CD8-positive, alpha-beta memory T cell (primary cell): ENCODE measurements at places on chromosomes 3 and 15. TPM values are rescaled to one million over a fixed set of nuclear protein-coding genes. Genes with fewer than 3 reads are reported as not detected.

The EXD1 gene
- total RNA-seq: not detected

DNA sequence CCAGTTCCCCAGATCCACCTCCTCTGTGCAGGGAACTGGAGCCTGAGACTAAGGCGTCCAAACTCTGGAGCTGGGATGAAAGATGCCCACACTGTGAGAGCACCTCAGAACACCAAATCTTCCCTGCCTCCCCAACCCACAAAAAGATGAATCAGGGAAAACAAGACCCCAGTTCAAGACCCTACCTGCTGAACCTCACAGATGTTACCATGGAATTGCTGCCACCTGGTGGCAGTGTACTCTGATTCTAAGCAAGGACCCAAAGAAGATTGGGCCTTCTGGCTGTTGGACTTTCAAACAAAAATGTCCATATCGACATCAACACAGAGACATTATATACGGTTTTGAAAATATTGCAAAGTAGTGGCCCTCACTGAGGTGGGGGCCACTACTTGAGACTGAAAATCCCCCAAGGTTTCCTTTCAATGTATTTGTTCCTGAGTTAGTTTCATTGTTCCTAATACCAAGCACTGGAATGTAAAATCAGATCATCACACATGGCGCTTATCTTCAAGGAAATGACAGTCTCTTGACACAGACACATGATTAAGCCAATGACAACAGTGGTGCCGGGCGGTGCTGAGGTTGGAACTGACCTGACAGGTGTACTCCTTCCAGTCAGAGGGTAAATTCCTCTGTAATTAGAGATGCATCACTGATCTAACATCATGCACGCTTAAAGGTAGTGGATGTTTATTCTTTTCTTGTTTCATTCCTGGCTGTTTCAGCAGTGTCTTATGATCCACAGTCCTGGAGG, 67.6 kb downstream of the SLC6A11 start:
- no peaks in the 10 kb centered on the region for H3K36me3 ChIP-seq
- H3K4me3 ChIP-seq: no peak overlapping the region
- H3K4me1 ChIP-seq: no peaks in the 10 kb centered on the region
- H3K27ac ChIP-seq: no peak overlapping the region

- no peaks in the 10 kb centered on the region for H3K27me3 ChIP-seq
- no peaks in the 10 kb centered on the region for H3K4me1 ChIP-seq
- H3K27ac ChIP-seq: no peak overlapping the region
- H3K4me3 ChIP-seq: no peak overlapping the region
- no peak for DNase-seq
Measured at GRCh38 chr15:48653216-48653615, 7.7 kb upstream of the FBN1 start.

- no peaks in the 10 kb centered on the region for H3K4me1 ChIP-seq
- DNase-seq: no peak
- no peak overlapping the region for H3K4me3 ChIP-seq
Measured at GRCh38 chr3:102006812-102007485, 157.6 kb downstream of the NFKBIZ start.

GRCh38 chr15:65302061-65302460, 2.4 kb upstream of the RNU5B-1 start:
- no peak for DNase-seq
- no peak overlapping the region for H3K4me3 ChIP-seq
- no peak overlapping the region for H3K27ac ChIP-seq
- no peaks in the 10 kb centered on the region for H3K36me3 ChIP-seq
- H3K4me1 ChIP-seq: peaks cover 35% of the 10 kb centered on the region
- no peaks in the 10 kb centered on the region for H3K27me3 ChIP-seq

The TTC21A gene
- 1.1 TPM for total RNA-seq

The CD200R1 gene
- 3.5 TPM for total RNA-seq

DNA sequence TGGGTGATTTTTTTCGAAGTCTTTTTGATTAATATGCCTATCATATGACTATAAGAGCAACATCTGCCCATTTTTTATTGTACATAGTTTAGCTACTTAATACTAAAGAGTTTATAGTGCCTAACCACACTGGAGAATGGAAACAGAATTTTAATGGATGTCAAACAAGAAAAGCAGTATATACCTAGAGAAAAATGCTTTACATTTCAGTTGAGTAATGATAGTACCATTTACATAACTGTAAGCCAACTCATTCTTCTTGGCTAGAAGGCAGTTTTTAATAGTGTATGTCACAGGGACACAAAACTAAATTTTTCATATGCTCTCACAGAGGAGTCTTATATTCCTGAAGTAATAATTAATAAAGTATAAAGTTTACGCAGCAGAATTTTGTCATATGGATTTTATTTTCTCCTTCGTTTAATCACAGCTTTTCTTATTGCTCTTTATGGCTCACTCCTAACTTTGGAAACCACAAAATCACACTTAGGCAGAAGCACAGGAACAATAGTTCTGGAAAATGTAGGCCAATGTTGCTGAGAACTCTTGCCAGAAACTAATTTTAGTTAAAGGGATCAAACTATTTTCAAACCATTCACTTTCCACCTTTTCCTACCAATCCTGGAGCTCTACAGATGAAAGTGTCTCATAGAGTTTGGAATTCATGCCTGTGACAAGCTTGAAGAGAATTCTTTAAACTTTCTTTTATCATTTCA, 243.6 kb downstream of the ZIC1 start:
- no peak overlapping the region for H3K4me3 ChIP-seq
- no peak for DNase-seq
- no peaks in the 10 kb centered on the region for H3K4me1 ChIP-seq
- no peak overlapping the region for H3K27ac ChIP-seq
- H3K27me3 ChIP-seq: no peaks in the 10 kb centered on the region

The VPS13C gene
- 42.9 TPM for total RNA-seq

GRCh38 chr3:72568083-72568482, 280.2 kb downstream of the SHQ1 start:
- H3K27ac ChIP-seq: no peak overlapping the region
- no peak overlapping the region for H3K4me3 ChIP-seq
- no peak for DNase-seq
- no peaks in the 10 kb centered on the region for H3K4me1 ChIP-seq

- H3K27ac ChIP-seq: no peak overlapping the region
- no peaks in the 10 kb centered on the region for H3K36me3 ChIP-seq
- H3K4me3 ChIP-seq: no peak overlapping the region
- no peak for DNase-seq
Measured at GRCh38 chr15:52082197-52083036, 30.2 kb downstream of the BCL2L10 start.

DNA sequence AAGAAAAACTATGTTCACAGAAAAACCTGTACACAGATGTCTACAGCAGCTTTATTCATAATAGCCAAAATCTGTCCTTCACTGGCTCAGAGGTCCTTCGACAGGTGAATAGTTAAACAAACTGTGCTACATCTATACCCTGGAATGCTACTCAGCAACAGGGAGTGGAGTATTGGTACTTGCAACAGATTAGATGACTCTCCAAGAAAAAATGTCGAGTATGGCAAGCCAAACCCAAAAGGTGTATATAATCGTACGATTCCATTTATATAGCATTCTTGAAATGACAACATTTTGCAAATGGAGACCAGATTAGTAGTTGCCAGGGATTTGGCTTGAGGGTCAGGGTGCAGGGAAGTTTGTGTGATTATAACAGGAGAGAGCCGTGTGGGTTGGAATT, 22.4 kb upstream of the RGMA start:
- H3K36me3 ChIP-seq: no peaks in the 10 kb centered on the region
- peaks cover 3% of the 10 kb centered on the region for H3K27me3 ChIP-seq
- no peaks in the 10 kb centered on the region for H3K4me1 ChIP-seq
- H3K4me3 ChIP-seq: no peak overlapping the region

The GABRB3 gene
- total RNA-seq: not detected

GRCh38 chr3:73572368-73572767, 52.4 kb downstream of the PDZRN3 start:
- no peaks in the 10 kb centered on the region for H3K4me1 ChIP-seq
- H3K27me3 ChIP-seq: no peaks in the 10 kb centered on the region
- no peak overlapping the region for H3K27ac ChIP-seq
- no peak overlapping the region for H3K4me3 ChIP-seq

DNA sequence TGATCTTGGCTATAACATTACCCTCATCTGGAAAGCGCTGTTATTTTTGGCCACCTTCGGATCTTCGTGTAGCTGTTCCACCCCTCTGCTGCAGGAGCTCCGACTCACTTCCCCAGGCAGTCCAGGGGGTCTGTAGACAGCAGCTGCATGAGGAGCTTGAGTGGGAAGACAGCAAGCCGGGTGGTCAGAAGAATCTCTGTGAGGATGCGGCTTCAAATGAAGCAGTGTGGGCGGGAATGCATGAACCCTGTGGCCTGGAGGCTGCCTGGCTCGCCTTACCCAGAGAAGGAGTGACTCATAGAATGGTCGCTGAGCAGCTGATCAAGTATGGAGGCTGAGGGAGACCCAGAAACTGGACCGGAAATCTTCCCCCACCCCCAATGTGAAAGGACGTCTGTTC, 45.2 kb upstream of the NR2F2 start:
- H3K4me3 ChIP-seq: no peak overlapping the region
- no peak for DNase-seq
- H3K36me3 ChIP-seq: no peaks in the 10 kb centered on the region
- no peaks in the 10 kb centered on the region for H3K4me1 ChIP-seq
- H3K27me3 ChIP-seq: no peaks in the 10 kb centered on the region

The PLS1 gene
- 3.7 TPM for total RNA-seq
